ENCODE measurements at places on chromosomes 11 and 22.

- no peak for DNase-seq
Observed at GRCh38 chr11:58775066-58775708, 43.4 kb upstream of the GLYAT start.

DNA sequence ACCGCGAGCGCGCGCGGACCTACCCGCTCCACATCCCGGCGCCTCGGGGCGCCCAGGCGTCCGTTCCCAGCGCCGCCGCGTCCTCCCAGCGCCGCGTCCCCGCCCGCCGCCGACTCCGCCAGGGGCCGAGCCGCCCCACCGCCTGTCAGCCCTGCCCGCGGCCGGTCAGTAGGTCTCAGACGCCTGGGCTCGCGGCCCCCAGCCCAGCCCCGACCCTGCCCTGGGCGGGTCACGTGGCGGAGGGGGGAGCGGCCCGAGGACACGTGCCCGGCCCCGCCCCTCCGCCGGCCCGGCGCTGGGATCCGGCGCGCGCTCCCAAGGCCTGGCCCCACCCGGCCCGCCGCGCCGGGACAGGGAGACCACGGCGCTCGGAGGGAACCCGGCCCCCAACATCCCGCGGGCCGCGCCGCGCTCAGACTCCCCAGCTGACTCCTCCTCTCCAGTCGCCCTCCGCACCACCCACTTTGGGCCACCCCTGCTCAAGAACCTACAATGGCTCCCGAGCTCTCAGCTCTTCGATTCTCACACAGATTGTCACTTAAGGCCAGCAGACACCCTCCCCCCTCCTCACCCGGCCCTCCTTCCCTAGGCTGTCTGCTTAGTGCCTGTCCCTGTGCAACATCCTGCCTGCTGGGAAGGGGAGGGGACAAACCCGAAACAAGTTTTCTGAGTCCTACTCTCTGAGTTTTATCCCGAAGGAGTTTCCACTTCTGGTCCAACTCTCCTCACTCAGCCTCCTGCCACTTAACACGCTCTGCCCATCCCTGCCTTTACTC, at the start of gene RAB3IL1:
RAB3IL1 (minus strand) TSS at position 233 of the 776 bp plus-strand sequence; CDS start at position 34, 199 bp downstream.
- DNase-seq: peak; percentile 47

DNA sequence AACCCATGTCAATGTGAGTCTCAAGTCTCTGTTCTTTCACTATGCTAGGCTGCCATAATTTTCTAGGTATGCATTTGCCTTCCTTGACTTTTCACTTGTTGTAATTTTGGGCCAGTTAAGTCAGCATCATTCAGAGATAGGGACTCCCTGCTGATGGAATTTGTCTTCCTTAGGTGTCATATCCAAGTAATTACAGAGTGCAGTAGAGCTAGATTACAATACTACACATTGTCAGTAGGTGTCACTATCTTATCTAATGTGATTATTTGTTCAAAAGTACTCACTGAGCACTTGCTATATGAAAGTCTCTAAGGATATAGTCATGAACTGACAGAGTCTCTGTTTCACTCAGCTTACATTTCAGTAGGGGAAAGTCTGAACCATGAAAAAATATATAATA, 25.0 kb upstream of the SYN3 start:
- no peak for DNase-seq

DNA sequence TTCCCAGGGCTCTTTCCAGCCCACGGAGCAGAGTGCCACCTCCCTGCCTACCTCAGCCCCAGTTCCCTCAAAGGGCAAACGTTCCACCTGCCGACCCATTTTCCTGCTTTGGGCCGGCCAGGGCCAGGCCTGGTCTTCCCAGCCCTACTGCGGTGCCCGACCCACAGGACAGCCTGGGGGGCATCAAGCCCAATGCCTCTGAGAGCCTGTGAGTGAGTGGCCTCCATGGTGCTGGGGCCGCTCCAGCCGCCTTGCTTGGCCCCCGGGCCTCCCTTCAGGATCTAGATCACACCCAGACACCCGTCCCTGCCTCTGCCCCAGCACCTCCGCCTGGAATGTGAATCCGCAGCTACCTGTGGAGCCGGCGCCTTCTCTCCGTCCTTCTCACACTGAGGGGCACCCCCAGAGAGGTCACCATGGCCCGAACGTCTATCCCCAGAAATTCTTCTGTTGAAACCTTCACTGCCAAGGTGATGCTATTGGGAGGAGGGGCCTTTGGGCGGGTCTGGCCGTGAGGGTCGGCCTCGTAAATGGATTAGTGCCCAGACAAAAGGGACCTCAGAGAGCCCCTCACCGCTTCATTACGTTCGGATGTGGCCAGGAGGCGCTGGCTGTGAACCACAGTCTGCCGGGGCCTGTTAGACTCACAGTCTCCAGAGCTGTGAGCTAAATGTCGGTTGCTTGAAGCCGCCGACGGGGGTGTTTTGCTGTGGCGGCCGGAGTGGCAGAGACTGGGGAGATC, 36.2 kb upstream of the BRSK2 start:
- DNase-seq: no peak

GRCh38 chr11:91081440-91082043, 858.7 kb upstream of the CHORDC1 start:
- no peak for DNase-seq

- no peak for DNase-seq
Observed at GRCh38 chr11:46248289-46249102, 29.0 kb upstream of the CREB3L1 start.

DNA sequence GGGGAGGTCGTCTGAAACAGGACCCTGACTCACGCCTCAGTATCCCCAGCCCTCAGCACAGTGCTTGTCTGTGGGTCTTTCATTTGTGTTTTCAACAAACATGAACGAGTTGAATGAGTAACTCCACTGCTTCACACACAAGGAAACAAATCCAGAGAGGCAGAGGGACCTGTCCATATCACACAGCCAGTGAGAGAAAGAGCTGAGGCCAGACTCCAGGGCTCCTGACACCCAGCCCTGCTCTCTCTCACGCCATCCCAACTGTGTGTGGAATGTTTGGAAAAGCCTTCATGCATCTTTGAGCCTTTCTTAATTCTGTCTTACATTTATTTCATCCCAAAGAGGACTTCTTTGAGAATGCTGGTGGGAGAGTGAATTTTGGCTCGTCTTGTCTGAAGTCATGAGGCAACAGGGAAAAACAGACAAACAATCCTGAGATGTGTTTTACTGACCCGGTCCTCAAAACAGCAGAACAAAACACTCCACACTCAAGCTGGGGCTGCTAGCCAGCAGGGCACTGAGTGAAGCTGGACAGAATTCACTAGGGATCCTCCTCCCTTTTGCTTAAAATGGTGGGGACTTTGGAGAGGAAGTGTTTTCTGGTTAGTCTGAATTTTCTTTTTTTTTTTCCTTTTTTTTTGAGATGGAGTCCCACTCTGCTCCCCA, 19.7 kb upstream of the ALG8 start:
- no peak for DNase-seq

DNA sequence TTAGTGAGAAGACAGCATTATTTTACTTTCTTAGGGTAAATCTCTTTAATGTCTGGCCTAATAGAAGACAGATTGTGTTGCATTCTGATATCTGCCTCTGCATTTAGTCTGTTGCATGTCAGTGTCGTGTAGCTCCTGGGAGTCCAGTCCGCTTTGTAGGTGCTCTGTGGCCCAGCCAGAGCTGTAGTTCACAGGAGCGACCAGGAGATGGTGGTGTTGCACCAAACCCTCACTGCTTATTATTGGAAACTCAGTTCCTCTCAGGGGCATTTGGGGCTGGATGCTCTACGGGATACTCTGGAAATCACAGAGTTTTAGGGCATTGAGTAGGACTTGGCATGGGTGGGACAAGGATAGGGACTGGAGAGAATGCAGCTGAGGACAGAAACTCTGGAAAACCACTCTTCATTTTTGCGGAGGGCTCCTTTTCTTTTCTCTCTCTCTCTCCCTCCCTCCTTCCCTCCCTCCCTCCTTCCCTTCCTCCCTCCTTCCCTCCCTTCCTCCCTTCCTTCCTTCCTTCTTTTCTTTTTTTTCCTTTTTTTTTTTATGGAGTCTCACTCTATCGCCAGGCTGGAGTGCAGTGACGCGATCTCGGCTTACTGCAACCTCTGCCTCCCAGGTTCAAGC, 21.7 kb downstream of the MIAT start:
- no peak for DNase-seq

- no peak for DNase-seq
Observed at GRCh38 chr11:44959064-44959463, 8.4 kb upstream of the TP53I11 start.

- DNase-seq: no peak
Observed at GRCh38 chr22:37439347-37439746, 12.1 kb upstream of the ELFN2 start.

- DNase-seq: no peak
Observed at GRCh38 chr11:116808262-116809175, 14.6 kb downstream of the APOA4 start.

DNA sequence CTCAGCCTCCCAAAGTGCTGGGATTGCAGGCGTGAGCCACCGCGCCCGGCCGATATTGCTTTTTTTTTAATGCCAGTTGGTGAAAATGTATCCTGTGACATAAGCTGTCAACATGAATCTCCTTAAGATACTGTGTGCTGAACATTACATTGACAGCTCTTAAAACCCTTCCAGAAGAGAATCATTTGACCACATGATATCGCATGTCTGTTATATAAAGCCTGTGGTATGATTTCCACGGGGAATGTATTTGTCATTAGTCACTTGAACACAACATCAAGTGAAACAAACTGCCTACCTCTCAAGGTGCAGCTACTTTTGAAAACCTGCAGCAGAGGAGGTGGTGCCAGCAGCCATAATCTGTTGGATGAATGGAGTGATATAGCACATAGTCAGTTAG, 67.0 kb downstream of the BCL2L13 start:
- DNase-seq: no peak

GRCh38 chr11:19458231-19458630, 217.5 kb upstream of the E2F8 start:
- DNase-seq: no peak

GRCh38 chr11:96161307-96162089, 181.5 kb downstream of the MAML2 start:
- no peak for DNase-seq

GRCh38 chr22:49734882-49735281, 92.8 kb downstream of the BRD1 start:
- DNase-seq: no peak

DNA sequence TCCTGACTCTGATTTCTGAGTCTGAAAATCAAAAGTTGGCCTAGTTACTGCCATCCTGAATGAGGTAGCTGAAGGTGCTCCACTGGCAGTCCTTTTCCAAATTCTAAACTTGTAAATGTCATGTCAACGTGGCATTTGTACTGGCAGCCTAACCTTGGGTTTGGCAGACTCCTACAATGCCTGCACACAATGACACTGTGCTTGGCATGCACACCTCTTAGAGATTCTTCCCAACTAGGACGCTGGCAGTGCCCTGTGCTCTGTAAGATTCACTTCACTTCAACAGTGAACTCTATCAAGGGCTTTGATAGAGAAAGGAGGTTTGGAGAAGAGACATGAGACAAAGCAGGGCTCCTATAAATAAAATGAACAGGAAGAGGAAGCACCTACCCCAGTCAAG, 21.9 kb upstream of the PPP2R1B start:
- no peak for DNase-seq

DNA sequence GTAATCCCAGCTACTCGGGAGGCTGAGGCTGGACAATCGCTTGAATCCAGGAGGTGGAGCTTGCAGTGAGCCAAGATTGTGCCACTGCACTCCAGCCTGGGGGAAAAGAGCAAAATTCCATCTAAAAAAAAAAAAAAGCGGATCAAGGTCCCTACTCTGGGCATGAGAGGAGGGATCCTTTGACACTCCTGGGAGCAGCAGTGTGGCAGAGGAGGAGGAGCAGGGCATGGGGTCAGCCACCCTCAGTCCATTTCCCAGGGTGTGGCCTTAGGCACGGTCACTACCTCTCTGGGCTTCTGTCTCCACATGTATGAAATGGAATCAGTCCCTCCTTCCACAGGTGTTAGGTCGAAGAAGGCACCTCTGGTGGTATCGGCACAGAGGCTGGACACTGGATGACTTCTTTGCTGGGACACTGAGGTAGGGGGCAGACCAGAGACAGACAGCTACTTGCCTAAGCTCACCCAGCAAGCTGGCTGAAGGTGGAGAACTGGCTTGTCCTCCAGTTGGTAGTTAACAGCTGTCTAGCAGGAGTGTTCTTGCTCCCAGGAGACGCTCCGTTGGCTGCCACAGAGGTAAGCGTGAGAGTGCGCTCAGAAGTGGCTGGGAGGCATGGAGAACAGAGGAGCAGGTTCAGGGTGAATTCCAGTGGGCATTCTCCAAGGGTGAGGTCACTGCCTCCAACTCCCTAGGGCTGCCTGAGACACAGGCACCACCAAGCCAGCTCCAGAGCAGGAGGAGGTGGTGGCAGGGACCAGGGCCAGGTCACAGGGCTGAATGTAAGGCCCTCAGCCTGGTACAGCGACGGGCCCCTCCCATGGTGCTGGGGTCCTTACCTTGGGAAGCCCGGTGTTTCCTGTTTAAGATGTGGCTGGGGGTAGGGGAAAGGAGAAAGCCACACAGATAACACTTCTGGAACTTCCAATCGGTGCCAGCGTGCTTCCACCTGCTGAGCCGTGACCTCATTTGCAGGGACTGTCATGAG, 19.5 kb downstream of the TXN2 start:
- peak; percentile 56 for DNase-seq

DNA sequence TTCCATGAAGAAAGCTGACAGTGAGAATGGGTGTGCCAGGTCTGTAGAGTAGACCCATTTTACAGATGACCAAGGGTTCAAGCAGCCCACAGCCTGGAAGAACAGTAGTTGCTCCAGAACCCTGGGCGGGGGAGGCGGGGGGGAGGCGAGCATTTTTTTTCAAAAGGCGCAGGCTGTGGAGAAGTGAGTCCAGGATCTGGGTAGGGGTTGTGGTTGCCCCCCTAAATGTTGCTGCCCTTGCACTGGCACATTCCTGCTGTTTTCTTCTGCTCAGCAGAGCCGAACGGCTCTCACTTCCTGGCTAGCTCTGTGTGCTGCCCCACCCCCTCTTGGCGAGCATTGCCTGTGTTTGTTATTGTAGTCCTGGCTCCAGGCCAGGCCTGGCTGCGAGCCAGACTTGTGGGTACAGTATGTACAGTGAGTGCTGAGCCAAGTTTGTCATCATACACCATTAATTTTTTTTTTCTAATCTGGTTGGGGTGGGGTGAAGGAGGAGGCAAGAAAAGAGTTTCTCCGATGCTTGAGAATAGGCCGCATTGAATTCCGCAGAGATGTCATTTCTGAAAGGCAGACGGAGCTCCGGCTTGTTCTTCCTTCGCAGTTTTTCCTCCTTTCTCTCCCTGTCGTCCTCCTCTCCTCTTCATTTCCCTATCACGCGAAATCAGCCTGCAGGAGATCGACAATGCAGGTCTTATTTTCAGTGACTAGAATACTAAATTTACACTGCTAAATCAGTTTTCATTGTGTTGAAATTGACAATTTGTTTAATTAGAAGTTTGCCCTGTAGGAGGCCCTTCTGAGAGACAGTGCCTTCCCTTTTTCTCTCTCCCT, 100.5 kb downstream of the ZBTB16 start:
- peak; percentile 97 for DNase-seq

GRCh38 chr22:32842486-32842885, 41.0 kb downstream of the TIMP3 start:
- no peak for DNase-seq

DNA sequence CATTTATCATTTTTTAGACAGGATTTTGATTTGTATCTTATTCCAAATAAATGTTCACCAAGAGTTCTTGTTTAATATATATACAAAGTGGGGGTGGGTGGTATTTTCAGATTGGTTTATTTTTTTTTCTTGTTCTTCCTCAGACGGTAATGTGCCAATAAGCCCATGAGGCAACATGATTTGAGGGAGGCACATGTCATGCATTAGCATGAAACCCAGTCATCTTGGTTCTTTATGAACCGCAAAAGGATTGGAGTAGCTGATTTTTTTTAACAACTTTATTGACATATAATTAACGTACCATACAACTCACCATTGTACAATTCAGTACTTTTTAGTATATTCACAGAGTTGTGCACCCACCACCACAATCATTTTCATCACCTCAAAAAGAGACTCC, 2.7 kb downstream of the BCL2L13 start:
- DNase-seq: no peak

Measured in left renal pelvis (tissue), 4 donors.